Body of pancreas (tissue), 4 donors: ENCODE measurements at places on chromosomes 6 and 20. TPM values are rescaled to one million over a fixed set of nuclear protein-coding genes. Genes with fewer than 3 reads are reported as not detected.

The NQO2 gene
- 17.1 TPM for total RNA-seq

DNA sequence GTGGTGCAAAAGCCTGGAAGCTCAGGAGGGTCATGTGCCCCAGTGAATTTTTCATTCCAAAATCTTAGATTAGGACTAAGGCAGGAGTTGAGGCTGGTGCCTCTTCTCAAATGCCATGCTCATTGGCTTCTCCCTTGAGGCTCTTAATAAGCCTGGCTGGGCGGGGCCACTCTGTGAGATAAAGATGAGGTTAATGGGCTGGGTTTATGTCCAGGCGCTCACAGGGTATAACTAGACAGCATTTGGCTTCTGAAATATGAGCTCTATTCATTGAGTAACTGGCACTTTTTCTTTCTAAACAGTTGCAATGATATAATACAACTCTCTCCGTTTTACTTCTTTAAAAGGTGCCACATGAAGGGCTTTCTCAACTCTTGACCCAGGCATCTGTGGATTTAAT, 156.3 kb downstream of the SCML4 start:
- DNase-seq, result no peak

- no peak for DNase-seq
These were observed 54.3 kb downstream of the ID4 start for GRCh38 chr6:19891451-19891850.

GRCh38 chr6:128363020-128363813, 157.2 kb downstream of the PTPRK start:
- no peak for DNase-seq
